Cardiac atrium fibroblast (primary cell): ENCODE measurements at places on chromosomes 3 and 15. TPM values are rescaled to one million over a fixed set of nuclear protein-coding genes. Genes with fewer than 3 reads are reported as not detected.

Gene ZFAND6
- 68.5 and 70.0 TPM in 2 replicates for total RNA-seq

Gene HMCES
- total RNA-seq: 21.1 and 24.0 TPM in 2 replicates

Gene CPN2
- not detected in 2 replicates for total RNA-seq

Gene EFCC1
- not detected in 2 replicates for total RNA-seq

Gene PP2D1
- not detected in 2 replicates for total RNA-seq

Gene KCNH8
- not detected in 2 replicates for total RNA-seq

Gene MITF
- 1.1 and 1.3 TPM in 2 replicates for total RNA-seq

Gene CIB2
- 1.6 and 4.5 TPM in 2 replicates for total RNA-seq

Gene GOLGA6B
- not detected in 2 replicates for total RNA-seq

Gene HTR3C
- total RNA-seq: not detected in 2 replicates

Gene NOX5
- total RNA-seq: 0.18 TPM in 1 of 2 replicates, not detected in the other

Gene ASTE1
- total RNA-seq: 2.9 and 5.0 TPM in 2 replicates

Gene CPNE9
- total RNA-seq: not detected in 2 replicates
